Effector memory CD4-positive, alpha-beta T cell (primary cell): ENCODE measurements at places on chromosomes 3 and 15.

DNA sequence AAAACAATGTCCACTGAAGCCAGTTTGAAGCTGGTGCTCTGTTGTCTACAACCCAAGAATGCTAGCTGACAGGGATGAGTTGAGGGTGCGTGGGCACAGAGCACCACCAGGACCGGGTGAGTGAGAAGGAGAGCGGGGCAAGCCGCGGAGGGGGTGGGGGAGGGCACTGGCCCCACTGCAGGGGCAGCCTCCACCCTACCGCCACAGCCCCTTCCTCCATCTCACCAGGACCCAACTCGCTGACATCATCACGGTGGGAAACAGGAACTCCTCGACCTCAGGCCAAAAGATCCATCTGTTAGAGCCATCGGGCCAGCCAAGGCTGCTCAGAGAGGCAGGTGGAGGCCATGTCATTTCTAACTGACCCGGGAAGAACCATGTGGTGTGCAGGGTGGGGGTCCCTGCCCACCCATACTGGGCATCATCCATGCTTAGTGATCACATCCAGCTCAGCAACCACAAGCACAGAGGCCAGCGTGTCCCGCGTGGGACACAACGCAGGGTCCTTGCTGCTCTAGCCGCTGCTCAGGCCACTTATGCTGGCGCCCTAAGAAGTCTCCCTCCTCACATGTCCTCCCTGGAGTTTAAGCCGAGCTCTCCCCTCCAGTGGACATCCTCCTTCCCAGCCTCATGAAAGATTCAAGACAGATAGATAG lies 57.6 kb upstream of the GATA2 start:
- no peak for DNase-seq

- DNase-seq = no peak
These were observed 57.6 kb downstream of the SETMAR start for GRCh38 chr3:4360817-4361216.

DNA sequence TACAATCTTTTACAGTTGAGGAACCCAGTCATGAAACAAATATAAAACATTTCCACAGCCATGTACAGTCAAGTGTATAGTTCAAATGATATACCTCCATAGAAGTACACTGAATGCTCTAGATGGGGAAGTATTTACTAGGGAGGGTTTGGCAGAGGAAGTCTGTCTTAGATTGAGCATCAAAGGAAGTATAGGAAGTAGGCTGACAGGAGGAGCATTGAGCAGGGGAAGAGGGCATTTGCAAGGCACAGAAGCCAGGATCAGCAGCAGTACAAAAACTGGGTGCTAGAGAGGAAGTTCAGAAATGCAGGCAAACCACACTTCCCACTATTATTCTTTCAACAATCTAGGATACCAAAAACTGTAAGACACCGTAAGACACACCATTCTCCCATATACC lies 122.6 kb downstream of the ANO10 start:
- no peak for DNase-seq

GRCh38 chr3:2166552-2166951 lies 67.9 kb downstream of the CNTN4 start:
- DNase-seq = no peak

DNA sequence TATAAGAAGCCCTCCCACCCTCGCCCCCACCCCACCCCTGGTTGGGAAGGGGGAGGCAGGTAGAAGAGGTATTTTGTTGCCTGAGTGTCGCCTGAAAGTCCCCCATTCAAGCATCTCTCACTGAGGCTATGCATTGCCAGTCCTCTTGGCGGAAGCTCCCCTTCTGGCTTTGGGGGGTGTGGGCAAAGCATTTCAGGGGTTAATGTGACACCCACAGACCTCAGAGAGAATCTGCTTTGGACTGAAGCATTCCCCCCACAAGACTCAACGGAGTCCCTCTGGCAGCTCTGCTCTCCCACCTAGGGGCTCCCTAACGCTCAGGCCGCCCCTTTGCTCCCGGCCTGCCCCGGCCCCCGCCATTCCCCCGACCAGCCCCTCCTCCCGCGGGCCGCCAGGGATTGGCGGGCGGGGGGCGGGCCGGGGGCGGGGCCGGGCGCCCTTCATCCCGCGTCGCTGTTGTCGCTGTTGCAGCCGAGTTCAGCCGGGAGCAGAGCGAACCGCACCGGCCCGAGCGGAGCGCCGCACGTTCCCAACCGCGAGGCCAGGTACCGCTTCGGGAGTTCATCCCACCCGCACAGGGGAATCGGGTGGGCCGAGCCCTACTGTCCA lies at the start of gene SLC38A3:
Gene SLC38A3, plus strand, starts transcription at position 468 of the 609 bp plus-strand sequence. CDS start 8,929 bp downstream, outside the sequence.
- DNase-seq = no peak

GRCh38 chr3:127053026-127053425 lies 70.1 kb downstream of the PLXNA1 start:
- no peak for DNase-seq

GRCh38 chr3:8817486-8817885 lies 48.1 kb upstream of the OXTR start:
- no peak for DNase-seq

- DNase-seq = no peak
These were observed 24.2 kb upstream of the SLC25A26 start for GRCh38 chr3:66196633-66197032.

- DNase-seq = no peak
These were observed 226.6 kb upstream of the TLE3 start for GRCh38 chr15:70324001-70324974.

GRCh38 chr3:171001957-171002694 lies 24.4 kb downstream of the SLC2A2 start:
- no peak for DNase-seq

DNA sequence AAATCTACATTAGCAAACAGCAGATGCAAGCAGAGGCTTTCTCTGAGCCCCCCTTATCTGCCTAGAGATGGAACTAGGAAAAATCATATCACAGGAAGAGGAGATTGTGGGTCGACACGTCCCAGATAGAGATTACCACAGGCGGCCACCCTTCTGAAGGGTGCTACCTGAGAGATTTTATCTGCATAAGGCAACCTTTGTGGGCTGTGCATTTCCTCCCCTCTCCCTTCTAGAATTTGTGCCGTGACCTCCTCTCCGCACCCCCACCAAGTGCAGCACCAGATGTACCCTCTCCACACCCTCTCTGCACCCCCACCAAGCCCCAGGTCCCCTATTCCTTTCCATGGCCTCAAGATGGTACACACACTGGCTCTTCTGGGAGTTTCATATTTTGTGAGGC lies 27.4 kb downstream of the METTL6 start:
- peak; percentile 11 for DNase-seq

GRCh38 chr3:146154316-146154715 lies 6.7 kb downstream of the PLOD2 start:
- no peak for DNase-seq

DNA sequence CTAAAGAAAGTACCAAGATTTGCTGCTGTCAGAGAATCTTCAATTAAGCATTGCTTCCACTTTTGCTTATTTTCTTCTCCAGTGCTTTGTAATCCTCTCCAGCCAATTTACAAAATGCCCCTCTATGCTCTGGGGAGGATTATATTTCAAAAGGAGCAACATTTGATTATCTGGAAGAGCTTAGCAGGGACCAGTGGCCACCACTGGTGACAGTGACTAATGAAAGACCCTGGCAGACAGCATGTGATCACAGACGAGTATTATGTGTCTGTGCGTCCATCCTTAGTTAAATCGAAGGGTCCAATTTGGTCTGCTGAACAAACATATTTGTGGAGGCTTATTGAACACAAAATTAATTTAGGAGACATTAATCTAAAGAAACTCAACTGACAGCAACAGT lies 152.6 kb downstream of the ZNF621 start:
- no peak for DNase-seq

DNA sequence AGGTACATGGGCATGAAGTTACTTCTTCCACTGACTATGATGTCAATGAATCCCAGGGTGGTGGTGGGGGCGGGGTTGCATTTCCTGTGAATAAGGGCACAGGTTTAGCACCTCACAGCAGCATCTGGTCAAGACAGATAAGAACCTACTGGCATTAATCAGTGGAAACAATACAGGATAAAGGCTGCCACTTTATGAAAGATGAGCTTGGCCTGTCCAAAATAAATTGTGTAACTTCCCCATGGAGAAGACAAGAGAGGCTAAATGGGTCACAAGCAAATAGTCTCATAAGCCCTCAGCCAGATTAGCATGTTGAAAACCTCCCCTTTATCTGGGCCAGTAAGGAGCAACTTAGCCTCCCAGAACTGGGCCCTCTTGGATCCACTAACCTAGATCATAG lies 27.4 kb upstream of the PLSCR2 start:
- no peak for DNase-seq

- DNase-seq = no peak
These were observed 244.7 kb upstream of the LYSMD4 start for GRCh38 chr15:99977929-99978328.

DNA sequence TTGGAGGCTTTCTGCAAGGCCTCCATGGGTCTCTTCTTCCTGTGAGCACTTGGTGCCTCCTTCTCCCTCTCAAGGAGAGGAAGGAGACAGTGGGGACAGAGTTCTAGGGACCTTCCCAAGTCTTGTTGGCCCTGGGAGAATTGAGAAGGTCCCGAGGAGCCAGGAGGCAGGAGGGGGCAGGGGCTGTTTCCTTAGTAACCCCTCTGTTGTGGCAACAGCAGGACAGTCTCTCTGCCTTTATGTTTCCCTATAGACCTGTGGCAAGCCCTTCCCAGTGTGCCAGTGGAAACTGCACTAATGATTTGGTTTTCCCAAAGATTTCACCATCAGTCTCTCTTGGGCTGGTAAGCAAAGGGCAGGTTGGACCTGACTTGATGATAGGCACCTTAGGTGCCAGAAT lies 87.8 kb upstream of the GALNT15 start:
- DNase-seq = no peak

DNA sequence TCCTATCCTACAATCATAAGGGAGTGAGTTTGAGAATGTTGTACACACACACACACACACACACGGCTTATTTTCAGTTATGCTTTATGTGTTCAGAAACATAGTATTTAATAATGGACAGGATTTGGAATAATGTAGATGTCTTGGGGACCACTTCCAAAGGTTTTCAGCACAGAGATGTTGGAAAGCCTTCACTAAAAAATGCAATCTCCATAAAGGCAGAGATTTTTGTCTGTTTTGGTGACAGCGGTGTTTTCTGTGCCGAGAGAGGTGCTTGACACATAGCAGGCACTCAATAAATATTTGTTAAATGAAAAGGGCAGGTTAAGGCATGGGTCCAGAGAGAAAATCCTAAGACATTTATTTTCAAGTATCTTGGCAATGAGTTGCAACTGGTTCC lies 428.2 kb upstream of the RGMA start:
- no peak for DNase-seq

GRCh38 chr3:8110966-8111798 lies 390.4 kb upstream of the LMCD1 start:
- DNase-seq = no peak

DNA sequence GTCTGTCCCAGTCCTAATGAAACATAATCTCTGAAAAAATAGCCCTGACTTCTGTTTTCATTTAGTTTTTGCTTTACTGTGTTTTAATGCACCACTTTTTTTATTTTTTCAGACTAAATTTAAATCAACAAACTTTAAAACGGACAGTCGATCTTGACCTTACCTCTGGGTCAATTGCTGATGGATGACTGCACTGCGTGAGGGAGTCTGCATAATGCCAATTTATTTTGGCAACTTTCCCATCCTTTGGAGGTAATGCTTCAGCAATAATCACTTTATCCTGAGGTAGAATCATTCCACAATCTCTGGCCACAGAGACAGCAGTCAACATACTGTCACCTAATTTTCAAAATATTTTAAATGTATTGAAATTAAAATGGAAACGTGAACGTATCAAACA lies 32.5 kb upstream of the GP5 start:
- no peak for DNase-seq

DNA sequence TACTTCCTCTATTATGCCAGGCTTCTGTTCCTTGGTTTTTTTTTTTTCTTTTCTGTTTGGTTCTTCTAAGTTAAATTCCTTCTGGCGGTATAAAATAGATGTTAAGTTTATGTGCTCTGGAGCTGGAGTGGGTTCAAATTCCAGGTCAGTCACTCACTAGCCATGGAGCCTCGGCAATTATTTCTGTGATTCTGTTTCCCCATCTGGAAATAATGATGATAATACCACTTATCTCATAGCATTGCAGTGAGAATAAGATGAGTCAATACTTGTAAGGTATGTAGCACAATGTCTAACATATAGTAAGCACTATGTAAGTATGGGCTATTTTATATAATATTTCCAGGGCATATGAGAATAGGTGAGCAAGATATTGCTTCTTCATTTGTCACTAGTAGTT lies 33.2 kb upstream of the ZDHHC23 start:
- DNase-seq = no peak

- peak; percentile 70 for DNase-seq
These were observed 14.3 kb downstream of the KAT2B start for GRCh38 chr3:20054549-20054987.

- no peak for DNase-seq
These were observed 341.3 kb upstream of the CFAP20DC start for GRCh38 chr3:59391131-59391530.

- DNase-seq = no peak
These were observed 849.3 kb downstream of the ROBO1 start for GRCh38 chr3:78918361-78919020.

DNA sequence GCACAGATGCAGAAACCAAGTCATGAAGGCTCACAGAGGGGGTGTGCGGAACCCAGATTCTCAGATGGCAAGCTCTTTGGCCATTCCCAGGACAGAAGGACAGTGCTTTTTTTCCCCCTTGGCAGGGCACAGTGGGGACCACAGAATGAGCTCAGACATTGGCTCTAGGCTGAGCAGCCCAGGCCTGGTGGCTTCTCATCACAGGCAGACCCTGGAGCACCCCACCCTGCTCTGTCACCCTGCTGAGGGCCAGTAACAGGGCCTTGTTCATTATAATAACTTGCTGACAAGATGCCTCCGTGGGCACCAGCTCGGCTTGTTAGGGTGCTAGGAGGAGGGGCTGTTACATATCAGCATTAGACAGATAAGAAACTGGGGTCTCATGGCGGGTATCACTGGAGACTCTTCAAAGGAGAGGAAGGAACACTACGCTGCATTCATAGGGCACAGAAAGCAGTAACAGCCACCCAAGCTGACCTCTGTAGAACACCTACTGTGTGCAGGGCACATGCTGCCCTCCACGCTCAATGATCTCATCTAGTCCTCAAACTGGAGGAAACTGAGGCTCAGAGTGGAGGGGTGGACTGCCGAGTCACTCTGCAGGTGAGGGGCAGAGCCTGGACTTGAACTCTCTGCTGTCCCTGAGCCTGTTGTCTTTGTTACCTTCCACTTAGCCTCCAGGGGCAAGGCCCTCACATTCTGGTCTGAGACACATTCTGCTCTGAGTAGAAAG lies 69.9 kb upstream of the SEC13 start:
- DNase-seq = no peak

- DNase-seq = no peak
These were observed 16.2 kb downstream of the CPA3 start for GRCh38 chr3:148881286-148881685.

- no peak for DNase-seq
These were observed 156.0 kb downstream of the NAALADL2 start for GRCh38 chr3:175015056-175015635.

- DNase-seq = no peak
These were observed 16.0 kb upstream of the MYO1E start for GRCh38 chr15:59388670-59389069.

GRCh38 chr3:194184265-194184751 lies 48.4 kb downstream of the HES1 start:
- no peak for DNase-seq

GRCh38 chr3:44418549-44418948 lies 58.9 kb downstream of the ZNF445 start:
- DNase-seq = no peak
